ENCODE measurements at places on chromosomes 12 and 14.

- DNase-seq = no peak
Measured at GRCh38 chr14:24928386-24928900, 121.5 kb downstream of the STXBP6 start.

GRCh38 chr14:21096438-21096837, 2.0 kb downstream of the ZNF219 start:
- DNase-seq = no peak

DNA sequence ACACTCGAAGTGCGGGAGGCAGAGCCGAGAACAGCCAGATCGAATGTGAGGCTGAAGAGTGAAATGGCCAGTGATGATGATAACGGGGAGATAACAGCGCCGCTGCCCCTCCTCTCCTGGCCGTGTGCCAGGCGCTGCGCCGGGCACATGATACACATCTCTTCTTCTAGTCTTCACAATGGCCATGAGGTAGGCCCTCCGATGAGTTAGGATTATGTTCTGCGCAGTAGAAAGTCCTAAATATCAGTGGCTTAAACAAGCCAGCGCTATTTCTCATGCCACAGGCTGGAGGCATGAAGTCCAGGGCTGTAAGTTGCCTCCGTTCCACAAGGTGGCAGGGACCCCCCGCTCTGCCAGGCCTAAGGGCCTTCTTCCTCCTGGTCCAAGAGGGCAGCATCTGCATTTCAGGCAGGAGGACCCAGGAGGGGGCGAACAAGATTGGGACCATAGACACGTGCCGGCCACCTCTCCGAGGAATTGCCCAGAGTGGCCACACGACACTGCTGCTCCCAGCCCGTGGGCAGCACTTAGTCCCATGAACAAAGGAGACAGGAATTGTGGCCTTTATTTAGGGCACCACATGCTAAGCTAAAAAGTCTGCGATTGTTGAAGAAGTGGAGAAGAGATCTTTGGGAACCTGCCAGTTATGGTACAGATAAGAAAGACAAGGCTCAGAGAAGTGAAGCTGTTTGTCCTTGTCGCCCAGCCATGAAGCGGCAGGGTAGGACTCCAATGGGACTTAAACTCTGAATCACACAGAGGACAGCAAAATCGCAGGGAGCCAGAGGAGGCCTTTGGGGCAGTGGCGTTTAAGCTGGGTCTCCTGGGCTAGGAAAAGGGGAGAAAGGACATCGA, 10.9 kb upstream of the HVCN1 start:
- no peak for DNase-seq

GRCh38 chr12:53481939-53482586, 17.2 kb downstream of the MAP3K12 start:
- no peak for DNase-seq

DNA sequence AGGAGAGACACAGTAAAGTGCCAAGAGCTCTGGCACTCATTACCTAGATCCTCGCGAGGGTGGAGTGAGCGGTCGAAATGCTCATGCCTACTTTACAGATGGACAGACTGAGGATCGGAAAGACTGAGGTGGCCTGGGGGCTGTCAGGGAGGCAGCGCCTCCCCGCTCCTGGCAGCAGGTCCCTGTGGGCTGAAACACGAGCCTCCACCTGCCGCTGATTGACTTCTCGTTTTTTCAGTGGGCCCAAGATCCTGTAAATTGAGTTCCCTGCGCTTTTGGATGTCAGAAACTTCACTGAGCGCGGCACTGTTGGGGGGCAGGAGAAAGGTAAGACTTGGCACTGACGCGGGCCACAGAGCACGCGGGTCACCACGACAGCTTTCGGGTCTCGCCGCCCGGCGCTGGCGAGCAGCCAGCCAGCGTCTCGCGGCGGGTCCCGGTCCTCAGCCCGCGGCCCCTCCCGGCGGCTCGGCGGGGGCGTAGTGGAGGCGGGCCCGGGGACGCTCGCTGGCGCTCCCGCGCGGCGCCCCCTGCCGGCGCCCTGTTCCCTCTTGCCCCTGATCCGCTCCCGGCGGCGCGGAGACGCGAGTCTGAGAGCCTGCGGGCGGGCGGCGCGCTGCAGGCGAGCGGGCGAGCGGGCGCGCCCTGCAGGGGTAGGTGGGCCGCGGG, 552 bp upstream of the SCN8A start:
- peak; percentile 78 for DNase-seq

DNA sequence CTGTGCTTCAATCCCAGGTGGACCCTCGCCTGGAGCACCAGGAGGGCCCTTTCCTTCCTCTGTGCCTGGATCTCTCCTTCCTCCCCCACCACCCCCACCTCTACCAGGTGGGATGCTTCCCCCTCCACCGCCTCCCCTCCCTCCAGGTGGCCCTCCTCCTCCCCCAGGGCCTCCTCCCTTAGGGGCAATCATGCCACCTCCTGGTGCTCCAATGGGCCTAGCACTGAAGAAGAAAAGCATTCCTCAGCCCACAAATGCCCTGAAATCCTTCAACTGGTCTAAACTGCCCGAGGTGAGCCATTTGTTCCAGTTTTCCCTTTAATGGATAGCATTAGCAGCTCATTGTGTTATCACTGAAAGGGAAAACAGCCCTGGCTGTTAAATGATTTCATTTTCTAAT, 134.0 kb downstream of the GPR135 start:
- DNase-seq = no peak

GRCh38 chr12:9725213-9725870, 7.6 kb downstream of the CLECL1 start:
- DNase-seq = no peak

GRCh38 chr12:92574051-92574783, 128.6 kb upstream of the PLEKHG7 start:
- DNase-seq = no peak
